ENCODE measurements at places on chromosomes 16 and 17.

DNA sequence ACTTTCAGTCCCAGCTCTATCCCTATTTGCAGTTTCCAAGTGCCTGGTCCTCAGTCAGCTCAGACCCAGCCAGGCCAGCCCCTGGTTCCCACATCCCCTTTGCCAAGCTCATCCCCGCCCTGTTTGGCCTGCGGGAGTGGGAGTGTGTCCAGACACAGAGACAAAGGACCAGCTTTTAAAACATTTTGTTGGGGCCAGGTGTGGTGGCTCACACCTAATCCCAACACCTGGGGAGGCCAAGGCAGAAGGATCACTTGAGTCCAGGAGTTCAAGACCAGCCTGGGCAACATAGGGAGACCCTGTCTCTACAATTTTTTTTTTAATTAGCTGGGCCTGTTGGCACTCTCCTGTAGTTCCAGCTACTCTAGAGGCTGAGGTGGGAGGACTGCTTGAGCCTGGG, 1.7 kb downstream of the STH start:
- DNase-seq = no peak

- no peak for DNase-seq
Observed at GRCh38 chr17:34133350-34133749, 121.7 kb upstream of the CCL2 start.

DNA sequence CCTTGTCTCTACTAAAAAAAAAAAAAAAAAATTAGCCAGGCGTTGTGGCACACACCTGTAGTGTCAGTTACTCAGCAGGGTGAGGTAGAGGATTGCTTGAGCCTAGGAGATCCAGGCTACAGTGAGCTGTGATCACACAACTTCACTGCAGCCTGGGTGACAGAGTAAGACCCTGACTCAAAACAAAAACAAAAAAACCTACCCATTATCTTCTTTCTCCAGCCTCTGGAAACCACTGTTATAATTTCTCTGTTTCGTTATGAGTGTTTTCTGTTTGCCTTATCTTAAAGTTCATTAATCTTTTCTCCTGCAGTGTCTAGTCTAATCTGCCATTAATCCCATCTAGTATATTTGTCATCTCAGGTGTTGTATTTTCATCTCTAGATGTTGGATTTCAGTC, 18.6 kb upstream of the CLTC start:
- no peak for DNase-seq

- DNase-seq = no peak
Observed at GRCh38 chr17:82823004-82823403, 16.8 kb downstream of the ZNF750 start.

DNA sequence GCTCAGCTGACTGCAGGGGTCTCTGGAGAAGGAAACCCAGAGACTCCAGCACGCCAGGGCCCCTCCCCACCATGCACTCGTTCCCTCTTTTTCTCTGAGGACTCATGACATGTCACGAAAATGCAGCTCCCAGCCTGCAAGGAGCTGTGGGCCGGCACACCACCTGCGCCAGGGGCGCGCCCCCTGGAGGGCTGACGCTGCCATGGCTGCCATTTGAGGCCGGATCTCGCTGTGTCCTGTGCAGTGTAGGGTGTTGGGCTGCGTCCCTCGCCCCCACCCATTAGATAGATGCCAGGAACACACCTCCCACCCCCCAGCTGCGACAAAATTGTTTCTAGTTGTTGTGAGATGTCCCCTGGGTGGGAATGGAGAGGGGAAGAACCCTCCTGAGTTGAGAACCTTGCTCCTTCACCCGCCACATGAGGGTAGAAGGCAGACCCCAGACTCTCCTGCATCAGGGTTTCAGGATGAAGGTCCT, 8.2 kb downstream of the SYNGR2 start:
- DNase-seq = peak; percentile 85

DNA sequence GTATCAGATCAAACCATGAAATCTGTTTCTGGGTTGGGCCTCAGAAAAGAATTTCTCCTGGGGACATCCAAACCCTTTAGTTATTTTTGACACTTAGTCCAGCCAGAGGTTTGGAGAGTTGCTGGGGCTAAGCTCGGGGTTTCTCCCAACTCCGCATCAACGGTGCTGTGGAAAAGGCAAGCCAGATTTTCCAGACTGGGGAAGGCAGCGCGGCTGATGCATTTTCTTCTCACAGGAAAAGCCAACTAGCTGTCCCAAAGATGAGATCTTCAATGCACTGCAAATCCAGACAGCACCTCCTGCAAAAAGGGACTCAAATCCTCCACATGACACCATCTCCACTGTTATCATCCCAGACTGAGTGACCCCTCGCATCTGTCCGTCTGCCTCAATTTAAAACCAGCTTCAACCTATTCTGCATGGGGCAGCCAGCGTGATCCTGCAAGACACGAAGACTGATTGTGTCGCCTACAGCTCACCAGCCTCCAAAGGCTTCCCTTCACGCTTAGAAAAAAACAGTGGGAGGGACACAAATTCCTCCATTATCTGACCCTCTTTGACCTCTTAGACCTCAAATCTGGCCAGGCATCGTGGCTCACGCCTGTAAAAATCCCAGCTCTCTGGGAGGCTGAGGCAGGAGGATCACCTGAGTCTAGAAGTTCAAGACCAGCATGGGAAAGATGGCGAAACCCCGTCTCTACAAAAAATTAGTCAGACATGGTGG, 62.0 kb downstream of the GAS7 start:
- DNase-seq = no peak

GRCh38 chr16:12350945-12351344, 374.4 kb downstream of the SNX29 start:
- peak; percentile 4 for DNase-seq

DNA sequence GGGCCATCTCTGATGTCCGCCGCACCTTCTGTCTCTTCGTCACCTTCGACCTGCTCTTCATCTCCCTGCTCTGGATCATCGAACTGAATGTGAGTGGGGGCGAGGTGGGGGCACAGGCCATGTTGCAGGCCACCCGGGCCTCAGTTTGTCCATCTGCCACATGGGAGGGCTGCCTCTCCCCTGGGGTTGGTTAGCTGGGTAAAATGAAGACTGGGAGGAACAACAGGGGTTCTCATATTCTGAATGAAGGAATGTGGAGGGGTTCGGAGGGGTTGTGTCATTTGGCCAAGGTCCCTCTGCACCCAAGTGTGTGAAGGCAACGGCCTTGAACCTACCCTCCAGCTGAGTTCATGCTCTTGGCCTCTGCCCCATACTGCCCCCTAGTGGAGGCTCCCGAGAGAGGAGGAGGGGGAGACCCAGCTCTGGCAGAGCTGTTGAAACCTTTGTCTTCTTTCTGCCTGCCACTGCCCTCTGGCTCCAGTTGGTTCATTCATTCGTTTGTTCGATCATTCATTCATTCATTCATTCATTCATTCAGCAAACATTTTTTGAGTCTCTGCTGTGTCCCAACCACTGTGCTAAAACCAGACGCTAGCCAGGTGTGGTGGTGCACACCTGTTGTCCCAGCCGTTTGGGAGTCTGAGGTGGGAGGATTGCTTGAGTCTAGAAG, 11.4 kb upstream of the TCAP start:
- DNase-seq = peak; percentile 86

GRCh38 chr17:40496170-40496569, 5.3 kb downstream of the TNS4 start:
- DNase-seq = no peak

GRCh38 chr17:63949576-63950250, 17.6 kb upstream of the CD79B start:
- no peak for DNase-seq

DNA sequence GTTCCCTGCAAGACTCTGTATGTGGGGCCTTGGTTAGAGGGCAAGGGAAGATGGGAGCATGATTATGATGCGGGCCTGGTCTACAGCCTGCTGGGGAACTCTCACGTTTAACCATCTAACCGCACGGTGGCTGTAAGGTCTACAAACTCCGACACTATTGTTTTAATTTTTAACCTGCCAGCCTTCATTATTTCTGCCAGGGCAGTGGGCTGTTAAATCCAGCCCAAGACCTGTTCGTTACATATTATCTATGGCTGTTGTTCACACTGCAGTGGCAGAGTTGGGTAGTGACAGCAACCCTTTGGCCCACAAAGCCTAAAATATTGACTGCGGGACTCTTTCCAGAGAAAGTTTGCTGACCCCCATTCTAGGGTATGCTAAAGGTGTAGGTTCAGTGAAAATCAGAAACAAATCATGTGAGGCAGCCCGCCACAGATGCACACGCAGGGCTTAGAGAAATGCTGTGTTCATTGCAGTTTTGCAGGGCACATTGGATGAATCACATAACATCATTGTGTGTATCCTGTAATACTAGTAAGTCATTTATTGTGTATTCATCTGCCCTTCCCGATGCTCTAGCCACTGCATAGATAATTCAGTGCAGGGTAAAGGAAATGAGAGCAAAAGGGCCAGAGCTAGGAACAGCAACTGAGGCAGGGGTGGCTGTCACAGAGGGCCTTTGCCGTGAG, 14.3 kb downstream of the SNX29 start:
- DNase-seq = no peak

DNA sequence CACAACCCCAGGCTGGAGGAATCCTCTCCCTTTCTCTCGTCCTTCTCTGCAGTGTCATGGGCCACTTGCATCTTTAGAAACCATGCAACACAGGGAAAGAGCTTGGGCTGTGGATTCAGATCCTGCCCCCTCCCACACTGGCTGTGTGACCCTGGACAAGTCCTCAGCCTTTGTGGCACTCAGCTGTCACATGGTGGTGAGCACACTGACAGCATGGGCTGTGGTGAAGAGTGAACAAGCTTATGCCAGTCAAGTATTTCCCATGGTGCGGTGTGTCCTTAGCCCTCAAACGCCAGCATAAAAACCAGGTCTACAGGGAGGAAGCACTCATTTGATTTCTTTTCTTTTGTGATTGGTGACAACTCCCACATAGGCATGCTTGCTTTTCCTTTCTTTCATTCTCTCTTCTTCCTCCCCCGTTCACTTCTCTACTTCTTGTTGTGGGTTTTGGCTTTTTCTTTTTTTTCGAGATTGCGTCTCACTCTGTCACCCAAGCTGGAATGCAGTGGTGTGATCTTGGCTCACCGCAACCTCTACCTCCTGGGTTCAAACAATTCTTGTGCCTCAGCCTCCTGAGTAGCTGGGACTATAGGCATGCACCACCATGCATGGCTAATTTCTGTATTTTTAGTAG, 314.2 kb downstream of the CPPED1 start:
- no peak for DNase-seq

DNA sequence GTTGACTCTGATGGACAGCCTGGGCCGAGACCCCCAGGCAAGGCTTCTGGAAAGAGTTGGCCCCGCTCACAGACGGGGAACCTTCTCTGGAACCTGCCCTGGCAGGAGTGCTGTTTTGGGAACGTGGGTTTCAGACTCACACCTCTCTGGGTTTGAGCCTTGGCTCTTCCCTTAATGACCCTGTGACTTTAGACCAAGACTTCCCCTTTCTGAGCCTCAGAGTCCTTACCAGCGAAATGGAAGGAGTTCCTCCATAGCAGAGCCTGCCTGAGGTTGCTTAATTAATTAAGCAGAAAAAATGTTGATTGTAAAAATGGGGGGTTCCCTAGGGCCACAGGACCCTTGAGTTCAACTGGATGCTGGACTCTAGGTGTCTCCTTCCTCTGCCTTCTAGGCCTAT, 408.2 kb downstream of the SEC14L1 start:
- no peak for DNase-seq

DNA sequence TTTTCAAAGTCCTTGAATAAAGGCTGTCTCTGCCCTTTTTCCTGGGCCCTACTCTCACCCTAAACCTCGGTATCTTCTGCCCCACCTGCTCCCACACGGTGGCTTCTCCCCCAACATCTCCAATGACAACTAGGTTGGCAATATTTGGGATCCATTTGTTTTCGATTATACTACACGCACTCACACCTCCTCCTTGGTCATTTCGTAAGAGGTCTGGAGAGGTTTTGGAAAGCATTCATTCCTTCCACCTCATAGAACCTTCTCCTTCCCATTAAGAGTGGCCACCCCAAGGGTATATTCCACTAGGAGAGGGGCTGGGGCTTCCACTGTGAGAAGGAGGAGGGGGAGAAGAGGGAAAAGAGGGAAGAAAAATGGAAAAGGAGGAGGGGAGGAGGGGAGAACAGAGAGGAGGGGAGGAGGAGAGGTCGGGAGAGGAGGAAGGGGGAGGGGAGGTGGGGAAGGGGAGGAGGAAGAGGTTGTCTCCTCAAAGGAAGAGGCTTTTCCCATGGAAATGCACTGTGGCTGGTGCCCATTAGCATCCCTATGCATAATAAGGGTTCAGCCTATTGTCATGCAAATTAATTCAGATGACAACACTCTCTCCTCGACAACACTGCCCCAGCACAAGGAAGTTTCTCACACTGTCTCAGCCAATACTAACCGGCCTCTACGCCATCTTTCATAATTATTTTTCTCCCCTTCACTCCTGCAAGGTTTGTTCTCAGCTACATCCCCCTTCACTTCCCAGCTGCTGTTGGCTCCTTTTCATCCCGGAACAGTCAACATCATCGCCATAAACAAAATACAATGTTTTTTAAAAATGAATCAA, 30.0 kb downstream of the SOX9 start:
- no peak for DNase-seq

DNA sequence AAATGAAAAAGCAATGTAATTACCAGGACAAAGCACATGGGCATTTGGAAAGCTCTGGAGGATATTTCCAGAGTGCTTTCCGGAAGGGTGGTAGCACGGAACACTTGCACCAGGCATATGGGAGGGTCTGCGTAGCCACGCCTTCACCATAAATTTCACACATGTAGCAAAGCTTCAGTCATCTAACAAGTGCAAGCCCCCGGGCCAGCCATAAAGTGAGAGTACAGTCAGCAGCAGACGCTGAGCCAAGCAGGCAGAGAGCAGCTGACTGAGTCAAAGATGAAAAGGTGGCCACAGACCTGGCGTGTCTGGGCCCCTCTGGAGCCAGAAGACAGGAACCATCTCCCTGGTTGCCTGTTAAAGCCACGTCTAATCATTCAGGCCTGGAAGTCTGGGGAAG, 130.6 kb downstream of the SEC14L1 start:
- DNase-seq = no peak

DNA sequence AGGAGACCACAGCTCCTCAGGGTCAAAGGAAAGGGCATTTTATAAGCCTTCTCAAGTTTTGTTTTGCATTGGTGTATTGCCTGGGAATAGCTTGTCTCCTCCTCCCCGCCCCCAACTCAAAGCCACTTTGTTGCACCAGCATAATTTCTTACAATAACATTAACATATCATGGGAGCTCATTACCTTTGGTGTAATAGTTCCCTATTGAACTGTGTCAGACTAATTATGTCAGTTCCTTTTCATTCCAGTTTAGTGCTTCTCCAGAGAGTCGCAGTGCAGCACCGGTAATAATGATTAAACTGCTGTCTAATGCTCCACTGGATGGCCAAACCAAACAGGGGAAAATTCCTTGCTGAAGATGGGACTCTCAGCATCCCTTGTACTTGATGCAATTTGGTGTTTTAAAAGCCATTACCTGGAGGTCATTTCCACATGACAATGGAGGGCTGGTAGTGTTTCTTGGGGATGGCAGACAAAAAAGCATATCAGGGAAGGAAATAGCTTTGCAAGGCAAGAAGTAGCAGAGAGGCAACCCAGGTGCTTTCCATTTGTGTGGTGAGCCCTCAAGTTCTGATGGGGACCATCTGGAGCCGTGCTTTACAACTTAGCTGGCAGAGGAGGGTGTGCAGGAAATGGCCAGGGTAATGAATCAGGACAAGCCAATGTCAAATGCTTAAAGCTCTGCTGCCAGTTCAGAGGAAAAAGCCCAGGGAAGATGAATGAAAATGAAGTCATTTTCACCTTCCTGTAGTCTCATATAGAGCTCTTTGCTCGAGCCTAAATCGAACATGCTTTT, 91.5 kb upstream of the NLRP1 start:
- DNase-seq = no peak

Data from erythroblast (primary cell).